ENCODE measurements at places on chromosomes 7 and 10.

DNA sequence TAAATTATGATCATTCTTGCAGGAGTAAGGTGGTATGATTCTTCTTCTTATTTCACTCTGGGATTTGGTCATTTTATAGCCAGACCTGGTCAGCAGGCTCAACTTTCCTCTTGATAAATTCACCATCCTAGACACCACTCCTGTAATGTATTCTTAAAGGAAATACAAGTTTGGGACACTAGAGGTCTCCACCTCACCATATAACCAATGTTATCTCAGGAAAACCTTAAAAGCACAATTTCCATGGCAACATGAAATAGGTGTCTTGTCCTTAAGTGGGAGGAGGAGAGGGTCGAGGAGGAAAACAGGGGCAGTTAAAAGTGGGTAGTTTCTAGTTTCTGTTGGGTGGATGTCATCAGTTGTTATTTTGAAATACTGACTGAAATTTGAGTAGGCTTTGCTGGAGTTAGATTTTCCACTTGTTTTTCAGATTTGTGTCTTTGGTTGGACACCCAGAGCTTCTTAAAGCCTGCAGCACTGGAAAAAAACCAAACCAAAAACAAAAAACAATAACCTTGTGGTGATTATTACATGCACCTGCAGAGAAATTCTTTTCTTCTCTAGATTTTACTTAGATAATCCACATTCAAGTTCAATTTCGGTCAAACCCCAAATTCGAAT is 163.1 kb downstream of the PRKCQ start:
- peak; percentile 26 for DNase-seq

DNA sequence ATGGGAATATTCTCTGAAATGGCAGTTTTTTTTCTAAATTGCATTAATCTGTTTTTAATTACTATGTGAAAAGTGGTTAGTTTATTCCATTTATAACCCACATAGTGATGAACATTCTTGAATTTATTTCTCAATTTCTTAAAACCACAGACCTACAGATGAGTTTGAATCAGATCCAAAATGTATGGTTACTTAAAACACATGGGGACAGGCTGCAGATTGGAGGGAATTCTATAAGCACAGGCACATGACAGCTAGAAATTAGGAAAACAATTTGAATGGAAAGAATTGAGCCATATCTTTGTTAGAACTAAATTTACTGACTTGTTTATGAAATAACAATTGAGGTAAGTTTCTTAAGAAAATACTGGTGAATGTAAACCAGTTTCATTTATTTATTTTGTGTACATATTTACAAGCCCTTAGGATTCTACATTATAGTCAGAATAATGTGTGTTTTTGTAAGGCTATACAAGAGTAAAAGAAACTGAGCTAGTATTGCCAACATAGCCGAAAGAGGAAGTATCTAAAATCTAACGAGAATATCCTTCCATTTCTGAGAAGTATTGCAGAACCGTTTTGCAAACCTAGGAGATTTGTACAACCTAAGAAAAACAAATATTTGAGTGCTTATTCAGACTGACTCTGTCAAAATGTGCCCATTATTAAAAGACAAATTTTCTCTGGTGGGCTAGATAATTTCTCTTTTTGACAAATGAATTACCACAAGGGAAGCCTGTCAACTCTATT is 434.3 kb upstream of the SEMA3D start:
- DNase-seq, result peak; percentile 94

DNA sequence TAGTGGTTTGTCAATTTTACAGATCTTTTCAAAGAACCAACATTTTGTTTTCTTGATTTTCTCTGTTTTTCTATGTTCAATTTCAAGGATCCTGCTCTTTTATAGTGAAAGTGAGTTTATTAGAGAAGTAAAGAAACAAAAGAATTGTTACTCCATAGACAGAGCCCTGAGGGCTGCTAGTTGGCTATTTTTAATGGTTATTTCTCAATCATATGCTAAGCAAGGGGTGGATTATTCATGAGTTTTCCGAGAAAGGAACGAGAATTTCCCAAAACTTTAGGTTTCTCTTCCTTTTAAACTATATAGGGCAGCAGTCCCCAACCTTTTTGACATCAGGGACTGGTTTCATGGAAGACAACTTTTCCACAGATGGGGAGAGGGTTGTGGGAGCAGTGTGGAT is 165.0 kb downstream of the CCSER2 start:
- no peak for DNase-seq

- DNase-seq, result peak; percentile 38
Observed at GRCh38 chr10:104247513-104248146, 7.1 kb upstream of the GSTO1 start.

- no peak for DNase-seq
Observed at GRCh38 chr7:37592366-37592765, 91.2 kb upstream of the GPR141 start.

DNA sequence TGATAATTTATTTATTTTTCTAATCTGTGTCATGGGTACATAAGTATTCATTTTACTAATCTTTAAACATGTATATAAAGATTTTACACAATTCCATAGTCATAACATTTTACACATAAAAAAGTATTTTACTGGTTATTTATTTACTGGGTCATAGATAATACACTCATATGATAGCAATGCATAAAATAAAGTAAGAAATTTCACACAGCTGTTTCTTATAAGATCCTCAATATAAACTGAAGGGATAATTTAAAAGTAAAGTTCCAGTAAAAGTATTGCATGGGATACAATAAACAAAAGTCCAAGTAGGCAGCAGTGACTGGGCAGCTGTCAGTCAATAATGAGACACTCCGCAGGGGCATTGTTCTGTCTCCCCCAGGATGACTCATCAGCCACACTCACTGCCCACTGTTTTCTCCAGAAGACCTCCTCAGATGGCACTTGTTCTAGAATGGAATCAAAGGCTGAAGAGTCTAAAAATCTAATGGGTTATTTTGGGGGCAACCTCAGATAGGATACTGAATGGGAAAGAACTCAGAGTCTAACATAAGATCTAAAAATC is 32.7 kb downstream of the DPY19L1 start:
- no peak for DNase-seq

All from AML-193 (cell line).